Activated CD4-positive, alpha-beta T cell treated with anti-CD3 and anti-CD28 coated beads for 1 hour (primary cell): ENCODE measurements at places on chromosomes 6 and 20.

DNA sequence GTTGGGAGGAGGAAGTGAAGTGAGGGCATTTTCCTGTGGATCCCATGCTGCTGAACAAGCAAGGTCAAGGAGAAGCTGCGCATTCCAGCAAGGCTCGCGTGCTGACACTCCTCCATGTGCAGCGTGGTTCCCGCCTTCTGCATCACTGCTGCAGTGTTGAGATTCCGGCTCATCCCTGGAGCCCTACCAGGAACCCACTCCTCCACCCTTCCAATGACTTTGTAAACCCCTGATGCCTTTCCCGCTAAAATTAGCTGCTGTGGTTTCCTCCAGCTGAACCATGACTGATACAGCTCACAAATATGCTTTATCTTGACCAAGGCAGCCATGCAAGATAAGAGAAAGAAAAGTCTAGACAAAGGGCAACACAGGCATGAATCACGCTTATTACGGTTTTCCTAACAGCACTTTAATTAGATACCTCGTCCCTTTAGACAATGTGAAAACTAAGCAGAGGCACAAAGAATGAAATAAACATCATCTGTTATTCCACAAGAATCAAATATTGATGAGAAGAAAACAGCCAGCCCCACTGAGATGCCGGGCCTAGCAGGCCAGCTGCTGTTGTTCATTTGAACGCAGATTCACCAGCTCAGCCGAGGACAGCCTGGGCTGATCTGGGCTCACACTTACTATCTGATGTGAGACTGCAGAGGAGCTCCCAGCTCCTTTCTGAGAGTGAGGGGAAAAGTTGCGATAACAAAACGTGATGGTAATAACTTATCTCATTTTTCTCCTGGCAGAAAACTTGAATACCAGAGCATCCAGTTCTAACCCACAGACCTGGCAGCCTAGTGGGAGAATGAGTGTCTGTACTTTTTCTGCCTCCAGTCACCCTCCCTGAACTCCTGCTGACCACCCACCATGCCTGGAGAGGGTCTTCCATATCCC, 14.2 kb upstream of the BNIP5 start:
- no peak for DNase-seq

DNA sequence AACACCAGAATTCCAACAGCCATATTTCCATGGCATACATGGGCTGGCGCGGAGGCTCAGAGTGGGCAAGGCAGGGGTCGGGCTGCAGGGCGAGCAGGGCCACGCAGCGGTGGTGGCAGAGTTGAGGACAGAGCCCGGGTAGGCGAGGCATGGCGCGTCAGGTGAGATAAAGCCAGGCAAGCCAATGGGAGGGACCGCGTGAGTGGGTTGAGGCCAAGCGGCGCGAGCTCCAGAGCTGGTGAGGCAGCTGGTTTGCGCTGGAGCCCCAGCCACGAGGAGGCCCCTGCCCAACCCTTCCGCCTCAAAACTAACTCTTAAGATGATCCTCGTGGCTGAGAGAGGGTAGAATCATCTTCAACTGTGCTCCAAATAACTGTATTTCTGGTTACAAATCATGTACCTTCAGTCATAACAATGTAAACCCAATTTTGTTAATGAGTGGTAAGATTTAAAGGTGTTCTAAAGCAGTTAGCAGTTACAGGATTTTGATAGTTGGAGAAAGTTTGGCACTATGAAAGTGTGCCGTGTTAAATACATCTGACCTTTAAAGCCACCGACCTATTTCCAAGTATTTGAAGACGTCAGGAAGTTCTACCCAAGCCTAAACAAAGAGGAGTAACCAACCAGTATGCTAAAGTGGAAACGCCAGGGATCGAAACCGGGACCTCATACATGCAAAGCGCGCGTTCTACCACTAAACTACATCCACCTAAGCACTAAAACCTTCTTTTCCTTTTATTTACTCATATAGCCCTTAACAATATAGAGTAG, 107.9 kb downstream of the GPX5 start:
- DNase-seq, result no peak

DNA sequence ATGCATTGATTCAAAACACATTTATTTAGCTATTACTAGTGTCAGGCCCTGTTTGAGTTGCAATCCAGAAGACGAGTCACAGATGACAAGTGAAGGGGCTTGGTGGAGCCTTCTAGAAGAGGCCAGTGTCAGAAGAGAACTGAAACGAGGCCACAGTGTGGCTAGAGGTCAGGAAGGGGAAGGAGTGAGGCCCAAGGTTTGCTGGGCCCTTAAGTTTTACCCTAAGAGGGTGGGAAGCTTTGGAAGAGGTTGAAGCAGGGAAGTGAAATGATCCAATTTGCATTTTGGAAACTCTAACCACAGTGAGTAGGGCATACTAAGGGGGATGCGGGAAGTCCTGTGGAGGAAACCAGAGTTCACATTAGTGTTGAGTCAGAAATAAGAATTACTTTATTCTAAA, 25.0 kb downstream of the TTK start:
- no peak for DNase-seq

GRCh38 chr6:121865811-121866210, 430.4 kb downstream of the GJA1 start:
- no peak for DNase-seq

DNA sequence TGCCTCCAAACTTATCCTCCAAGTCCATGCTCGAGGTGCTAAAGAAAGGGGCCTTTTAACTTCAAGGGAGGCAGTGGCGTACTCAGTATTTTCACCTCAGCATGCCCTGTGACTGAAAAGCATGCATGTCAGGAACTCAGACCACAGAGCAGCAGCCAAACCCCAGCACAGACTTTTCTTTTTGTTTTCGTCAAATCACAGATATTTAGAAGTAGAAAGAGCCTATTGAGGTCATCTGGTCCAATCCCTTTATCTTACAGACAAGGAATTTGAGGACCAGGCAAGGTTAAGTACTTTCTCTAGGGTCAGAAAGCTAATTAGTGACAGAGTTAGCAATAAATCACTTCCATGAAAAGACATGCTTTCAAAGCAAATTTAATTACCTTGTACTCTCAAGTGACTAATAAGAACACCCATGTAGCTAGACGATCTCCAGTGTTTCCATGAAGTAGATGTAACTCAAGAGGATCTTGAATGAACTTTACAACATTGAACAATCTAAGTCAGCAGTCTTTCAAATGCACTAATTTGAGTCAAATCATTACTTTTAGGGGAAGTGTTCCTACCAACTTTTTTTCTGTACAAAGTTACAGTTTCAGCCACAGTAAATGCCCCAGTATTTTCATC, 35.9 kb downstream of the MOXD1 start:
- no peak for DNase-seq

GRCh38 chr6:156794546-156795354, 17.6 kb downstream of the ARID1B start:
- no peak for DNase-seq

GRCh38 chr6:137864812-137865508, 2.1 kb upstream of the TNFAIP3 start:
- no peak for DNase-seq

DNA sequence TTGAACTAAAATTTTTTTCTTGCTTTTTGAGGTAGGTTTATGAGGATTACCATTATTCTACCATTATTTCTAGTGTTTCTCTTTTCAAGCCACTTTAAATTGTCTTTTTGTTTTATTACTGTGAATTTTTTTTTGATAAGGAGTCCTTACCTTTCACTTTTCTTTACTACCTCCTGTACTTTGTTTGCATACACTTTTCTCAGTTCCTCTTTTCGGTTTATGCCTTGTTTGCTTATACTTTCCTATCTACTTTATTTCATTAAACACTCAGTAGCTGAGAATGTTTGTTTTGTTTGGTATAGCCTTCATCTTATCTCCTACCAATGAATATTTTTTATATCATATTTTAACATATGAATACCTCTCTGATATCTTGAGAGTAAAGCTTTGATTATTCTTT, 147.9 kb downstream of the TFAP2B start:
- DNase-seq, result no peak

DNA sequence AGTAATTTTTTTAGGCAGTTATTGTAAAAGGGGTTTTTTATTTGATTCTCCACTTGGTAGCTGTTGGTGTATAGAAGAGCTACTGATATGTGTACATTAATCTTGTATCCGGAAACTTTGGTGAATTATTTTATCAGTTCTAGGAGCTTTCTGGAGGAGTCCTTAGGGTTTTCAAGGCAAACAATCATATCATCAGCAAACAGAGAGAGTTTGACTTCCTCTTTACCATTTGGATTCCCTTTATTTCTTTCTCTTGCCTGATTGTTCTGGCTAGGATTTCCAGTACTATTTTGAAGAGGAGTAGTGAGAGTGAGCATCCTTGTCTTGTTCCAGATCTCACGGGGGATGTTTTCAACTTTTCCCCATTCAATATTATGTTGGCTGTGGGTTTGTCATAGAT, 28.0 kb upstream of the TNFAIP3 start:
- DNase-seq, result no peak

DNA sequence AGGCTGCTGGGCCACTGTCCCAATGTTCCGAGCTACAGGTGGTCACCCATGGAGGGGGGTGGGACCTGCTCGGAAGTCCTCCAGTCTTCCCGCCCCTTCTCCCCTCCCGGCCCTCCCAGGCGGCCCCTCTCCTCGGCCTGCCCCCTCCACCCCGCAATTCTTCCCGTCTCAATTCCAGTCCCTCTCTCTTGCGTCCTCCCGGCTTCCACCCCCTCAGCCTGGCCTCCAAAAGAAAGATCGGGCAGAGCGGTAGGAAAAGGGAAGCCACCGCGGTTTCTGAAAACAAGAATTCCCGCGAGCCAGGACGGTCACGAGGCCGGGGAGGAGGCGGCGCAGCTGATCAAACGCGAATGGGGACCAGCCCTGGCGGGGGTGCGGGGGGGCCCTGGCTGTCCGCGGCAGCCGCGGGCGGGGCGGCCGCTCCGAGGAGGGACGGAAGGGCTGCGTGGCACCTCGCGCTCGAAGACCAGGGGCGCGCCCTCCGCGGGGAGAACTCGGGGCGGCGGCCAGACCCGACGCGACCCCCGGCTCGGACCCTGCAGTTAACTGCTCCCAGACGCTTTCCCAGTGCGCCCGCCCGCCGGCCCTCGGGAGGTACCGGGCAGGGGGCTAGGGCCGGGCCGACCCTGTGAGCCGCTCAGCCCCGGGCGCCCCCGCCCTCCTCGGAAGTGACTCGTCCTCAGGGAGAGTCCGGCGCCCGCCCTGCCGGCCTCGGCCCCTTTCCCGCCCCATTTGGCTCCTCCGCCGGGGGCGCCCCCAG, 1.0 kb downstream of the PXDC1 start:
- no peak for DNase-seq
